NCI-H1436 (cell line): ENCODE measurements at places on chromosomes 1 and 21.

DNA sequence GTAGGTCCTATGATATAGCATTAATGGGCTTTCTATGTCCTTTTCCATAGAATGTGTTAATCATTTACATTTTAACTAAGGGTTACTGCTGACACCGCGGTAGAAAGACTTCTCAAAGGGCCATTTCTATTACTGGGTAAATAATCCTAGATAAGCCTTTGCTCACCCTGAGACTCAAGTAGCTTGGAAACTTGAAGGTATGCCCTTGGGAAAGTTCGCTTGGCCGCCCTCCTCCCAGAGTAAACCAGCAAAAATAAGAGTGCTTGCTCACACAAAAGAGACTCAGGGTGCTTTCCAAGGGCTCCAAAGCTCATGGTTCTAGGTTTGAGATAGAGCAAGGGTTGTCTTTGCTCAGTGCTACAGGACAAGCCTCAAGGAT is 85.8 kb upstream of the TMPRSS2 start:
- no peak for DNase-seq

DNA sequence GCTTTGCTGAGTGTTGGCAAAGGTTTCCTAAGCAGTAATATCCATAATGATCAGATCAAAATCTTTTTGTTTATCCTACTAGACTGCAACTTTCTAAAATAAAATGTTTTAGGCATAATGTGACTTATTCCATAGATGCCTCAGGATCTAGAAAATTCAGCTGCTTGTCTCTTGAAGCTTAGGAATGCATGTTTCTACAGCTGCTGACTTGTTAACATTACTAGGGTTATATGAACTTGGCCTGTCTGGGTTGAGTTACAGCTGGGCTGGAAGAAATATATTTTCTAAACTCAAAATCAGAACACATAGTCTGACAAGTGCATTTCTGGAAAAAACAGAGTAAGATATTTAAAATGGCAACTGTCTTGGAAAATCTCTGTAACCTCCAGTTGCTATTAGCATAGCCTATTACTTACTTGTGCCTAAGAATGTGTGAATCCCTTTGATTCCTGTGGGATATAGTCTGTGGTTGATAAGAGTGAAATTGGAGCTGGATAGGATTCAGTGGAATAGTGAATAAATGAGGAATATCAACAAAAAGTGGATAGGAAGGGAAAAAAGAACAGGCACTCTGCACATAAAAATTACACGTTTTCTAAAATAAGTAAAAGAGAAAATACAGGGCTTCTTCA is 61.2 kb downstream of the RGS4 start:
- DNase-seq, result no peak

- DNase-seq, result no peak
Observed at GRCh38 chr21:34612557-34612956, 2.4 kb downstream of the RCAN1 start.

- no peak for DNase-seq
Observed at GRCh38 chr1:1832820-1833219, 54.5 kb upstream of the NADK start.

- DNase-seq, result no peak
Observed at GRCh38 chr1:14190508-14190907, 408.0 kb upstream of the KAZN start.

DNA sequence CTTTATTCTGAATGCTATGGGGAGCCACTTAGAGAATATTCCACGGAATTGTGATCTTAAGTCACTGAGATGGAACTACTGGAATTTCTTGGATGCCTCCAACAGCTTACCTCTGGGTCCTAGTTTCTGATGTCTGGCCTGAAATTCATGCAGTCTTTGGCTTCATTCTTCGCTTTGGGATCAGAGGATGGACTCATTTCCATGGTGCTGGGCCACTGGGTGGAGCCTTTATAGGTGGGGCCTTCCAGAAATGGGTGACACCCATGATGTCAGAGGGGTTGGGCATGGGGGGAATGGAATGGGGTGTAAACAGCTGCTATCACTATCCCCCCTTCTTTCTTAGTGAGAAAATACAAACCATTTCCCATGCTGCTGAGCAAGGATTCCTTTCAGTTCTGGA is 73.7 kb upstream of the FGGY start:
- no peak for DNase-seq

DNA sequence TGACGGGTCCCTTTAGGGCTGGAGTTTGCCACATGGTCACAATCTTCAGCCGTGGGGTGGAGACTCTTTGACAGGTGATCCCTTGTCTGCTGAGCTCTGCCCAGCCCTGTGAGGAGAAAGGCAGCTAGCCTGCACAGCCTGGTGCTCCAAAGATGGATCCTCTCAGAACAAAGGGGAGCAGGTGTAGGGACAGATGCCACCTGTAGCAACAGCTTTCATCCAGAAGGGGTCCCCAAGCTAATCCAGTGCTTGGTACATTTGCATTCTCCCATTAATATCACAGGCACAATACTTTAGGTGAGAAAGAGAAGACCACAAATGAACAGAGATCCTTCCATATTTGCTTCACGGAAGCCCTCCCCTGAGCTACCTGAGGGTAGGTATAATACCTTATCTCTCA is 93.2 kb downstream of the CCDC185 start:
- peak; percentile 21 for DNase-seq

DNA sequence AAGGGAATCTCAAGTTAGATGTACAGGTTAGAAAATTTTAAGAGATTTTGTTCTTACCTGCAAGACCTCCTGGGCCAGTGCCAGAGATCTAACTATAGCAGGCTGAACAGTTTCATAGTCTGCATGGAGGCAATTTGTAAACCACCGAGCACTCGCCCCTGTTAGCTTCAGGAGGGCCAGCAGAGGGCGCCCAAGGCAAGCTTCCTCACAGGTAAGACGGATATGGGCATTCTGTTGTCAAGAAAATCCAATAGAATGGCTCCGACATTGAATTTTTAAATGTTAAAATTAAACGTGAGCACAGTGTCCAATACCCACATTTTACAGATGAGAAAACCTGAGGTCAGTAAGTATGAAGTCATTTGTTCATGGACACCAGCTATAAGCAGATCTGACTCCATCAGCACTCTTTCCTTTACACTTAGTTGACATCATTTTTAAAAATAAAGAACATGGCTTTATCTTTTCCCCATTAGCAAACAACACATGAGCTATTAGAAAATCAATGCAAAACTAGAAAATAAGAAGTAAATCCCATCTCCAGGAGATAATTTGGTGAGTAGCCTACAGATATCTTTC is 2.2 kb downstream of the REG4 start:
- DNase-seq, result peak; percentile 61

DNA sequence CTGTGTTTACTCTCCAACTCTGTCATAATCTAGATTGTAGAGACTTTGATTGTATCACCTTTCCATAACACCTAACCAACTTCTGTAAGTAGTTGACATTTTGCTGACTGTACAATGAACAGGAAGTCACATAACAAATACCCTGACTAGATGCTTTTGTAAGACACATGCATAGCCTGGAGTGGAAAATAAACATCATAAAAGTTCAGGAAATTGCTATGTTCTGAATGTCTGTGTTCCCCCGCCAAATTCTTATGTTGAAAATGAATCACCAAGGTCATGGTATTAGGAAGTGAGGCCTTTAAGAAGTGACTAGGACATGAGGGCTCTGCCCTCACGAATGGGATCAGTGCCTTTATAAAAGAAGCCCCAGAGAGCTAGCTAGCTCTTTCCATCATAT is 40.4 kb upstream of the ZSWIM5 start:
- no peak for DNase-seq

- DNase-seq, result no peak
Observed at GRCh38 chr1:8023287-8023994, 2.7 kb downstream of the ERRFI1 start.

DNA sequence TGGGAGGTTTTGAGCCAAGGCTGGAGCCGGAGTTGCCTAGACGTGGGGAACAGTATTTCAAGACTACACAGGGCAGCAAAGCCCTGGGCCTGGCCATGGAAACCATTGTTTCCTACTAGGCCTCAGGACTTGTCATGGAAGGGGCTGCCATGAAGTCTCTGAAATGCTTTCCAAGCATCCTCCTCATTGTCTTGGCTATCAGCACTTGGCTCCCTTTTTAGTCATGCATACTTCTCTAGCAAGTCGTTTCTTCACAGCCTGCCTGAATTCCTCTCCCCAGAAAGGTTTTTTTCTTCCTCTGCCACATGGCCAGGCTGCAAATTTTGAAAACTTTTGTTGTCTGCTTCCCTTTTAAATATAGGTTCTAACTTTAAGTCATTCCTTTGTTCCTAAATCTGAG is 406.6 kb upstream of the TMPRSS15 start:
- DNase-seq, result no peak

DNA sequence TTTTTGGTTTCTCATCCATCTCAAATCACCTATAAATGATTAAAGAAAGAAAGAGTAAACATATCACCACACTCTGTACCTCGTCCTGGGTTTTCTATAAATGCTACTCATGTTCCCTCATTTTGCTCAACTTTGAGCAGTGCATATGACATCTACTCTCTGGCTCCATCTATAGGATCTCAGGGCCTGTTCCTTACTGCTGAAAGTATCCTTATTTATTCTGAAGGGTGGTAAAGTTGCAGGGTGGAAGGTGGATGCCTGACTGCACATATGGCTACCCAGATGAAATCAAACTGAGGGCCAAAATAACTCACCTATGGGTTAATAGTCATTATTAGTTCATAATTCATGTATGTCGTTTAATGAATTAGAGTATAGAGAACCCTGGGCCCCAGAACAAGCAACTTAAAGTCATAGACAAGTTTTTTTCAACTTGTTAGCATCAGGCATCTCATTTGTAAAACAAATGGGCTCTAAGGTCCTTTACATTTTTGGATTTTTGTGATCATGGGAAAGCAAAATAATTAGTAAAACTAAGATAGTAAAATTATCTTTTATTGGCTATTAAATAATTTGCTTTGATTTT is 46.5 kb downstream of the NCF2 start:
- peak; percentile 17 for DNase-seq

GRCh38 chr1:88013485-88013884 is 670.6 kb upstream of the PKN2 start:
- no peak for DNase-seq

GRCh38 chr21:14900058-14900457 is 164.7 kb downstream of the NRIP1 start:
- no peak for DNase-seq

GRCh38 chr21:15159382-15160020 is 94.7 kb upstream of the NRIP1 start:
- no peak for DNase-seq

DNA sequence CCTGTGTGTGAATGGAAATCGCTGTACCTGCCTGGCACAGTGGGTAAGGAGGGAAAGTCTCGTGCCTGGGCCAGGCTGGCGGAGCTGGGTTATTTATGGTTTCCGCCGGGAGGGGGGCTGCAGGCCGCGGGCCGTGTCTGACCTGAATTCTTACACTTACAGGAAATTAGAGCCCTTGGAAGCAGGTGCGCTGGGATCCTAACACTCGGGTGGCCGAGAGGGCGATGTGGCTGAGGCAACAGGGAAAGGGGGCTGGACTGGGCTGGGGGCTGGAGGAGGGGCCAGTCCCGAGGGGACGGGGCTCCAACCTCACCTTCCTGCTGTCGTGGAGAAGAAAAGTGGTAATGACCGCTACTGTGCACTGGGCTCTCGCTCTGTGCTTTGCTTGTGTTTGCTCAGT is 109.4 kb upstream of the WNT4 start:
- DNase-seq, result no peak

DNA sequence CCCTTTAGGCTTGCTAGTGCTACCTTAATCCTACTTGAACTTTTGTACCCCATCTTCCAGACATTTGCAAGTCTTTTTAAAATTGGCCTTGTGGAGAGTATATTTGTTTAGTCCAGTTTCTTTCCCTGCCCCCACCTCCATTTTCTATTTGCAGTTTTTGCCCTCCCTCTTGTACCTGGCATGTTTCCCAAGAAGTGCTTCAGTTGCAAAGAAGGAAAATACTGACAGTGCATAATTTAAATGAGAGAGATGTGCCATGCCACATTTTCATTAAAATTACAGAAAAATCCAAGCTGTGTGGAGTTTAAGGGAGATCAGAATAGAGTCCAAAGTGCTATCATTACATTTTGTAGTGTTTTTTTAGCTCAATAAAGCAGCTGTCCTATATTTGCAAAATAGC is 150.0 kb upstream of the ADGRL2 start:
- DNase-seq, result no peak

- DNase-seq, result no peak
Observed at GRCh38 chr1:166999075-166999474, 10.0 kb downstream of the MAEL start.

- DNase-seq, result no peak
Observed at GRCh38 chr1:12338017-12338416, 108.2 kb downstream of the VPS13D start.

- DNase-seq, result no peak
Observed at GRCh38 chr1:90402893-90403849, 313.9 kb downstream of the BARHL2 start.

- DNase-seq, result peak; percentile 20
Observed at GRCh38 chr21:42162831-42163510, 56.0 kb upstream of the ABCG1 start.

DNA sequence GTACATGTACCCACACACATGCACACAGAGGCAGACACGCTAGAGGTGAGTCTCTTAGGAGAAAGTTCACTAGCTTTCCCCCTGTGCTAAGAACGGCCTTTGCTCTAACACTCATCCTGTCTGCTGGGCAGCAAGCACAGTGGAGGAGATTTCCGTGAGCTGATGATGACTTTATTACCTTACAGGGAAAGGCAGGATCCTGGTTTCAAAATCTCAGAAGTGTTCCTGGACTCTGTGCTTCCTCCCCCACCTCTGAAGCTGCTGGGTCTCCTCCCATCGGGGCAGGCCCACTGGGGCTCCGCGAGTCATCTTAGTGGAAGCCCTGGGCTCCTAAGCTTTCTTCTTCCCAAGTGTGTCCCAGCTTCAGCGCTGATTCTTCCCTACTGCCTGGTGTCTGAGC is 2.7 kb downstream of the FAM3B start:
- no peak for DNase-seq

DNA sequence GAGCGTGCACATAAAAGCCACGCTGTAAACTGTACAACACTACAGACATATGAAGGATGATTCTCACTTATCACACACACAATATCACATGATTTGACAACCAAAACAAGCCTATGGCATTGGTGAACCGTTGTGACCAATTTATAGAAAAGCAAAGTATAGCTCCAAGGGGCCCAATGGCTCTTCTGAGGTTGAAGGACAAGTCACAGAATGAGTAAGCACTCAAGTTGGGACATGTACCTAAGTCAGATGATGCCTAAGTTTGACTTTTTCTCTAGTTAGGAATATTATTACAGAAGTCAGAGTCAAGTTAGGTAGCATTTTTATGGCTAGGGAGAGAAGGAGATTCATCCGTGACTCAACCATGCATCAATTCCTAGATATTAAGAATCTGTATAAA is 45.7 kb downstream of the PLPP3 start:
- no peak for DNase-seq

DNA sequence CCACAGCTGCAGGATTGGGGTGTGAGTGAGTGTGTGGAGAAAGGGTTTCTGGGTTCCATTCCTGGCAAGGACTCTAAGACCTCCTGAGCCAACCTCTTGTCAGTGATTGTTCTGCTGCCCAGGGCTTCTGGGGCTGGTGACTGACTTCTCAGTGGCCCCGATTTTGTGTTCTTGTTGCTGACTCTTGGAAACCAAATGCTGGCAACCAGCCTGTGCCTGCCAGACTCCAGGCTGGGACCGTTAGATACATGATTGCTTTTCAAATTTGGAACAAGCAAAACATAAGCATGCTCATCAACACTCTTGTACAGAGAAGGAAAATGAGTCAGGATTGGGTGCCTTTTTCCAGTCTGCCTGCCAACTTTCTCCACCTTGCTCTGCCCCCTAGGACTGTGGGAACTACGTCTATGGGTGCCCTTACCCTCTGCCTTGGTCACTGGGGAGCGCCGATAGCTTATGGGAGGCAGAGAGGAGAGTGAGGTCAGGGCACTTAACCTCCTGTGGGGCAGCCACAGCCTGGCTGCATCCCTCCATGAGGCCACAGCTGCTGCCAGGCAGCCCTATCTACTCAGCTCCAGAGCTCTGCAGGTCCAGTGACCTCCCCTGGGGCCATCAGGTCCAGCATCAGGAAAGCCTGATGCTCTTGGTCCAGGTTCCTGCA is 39.3 kb upstream of the EPS8L3 start:
- DNase-seq, result no peak
